ENCODE measurements at places on chromosomes 12 and 14.

GRCh38 chr14:77062261-77062660, 33.8 kb upstream of the IRF2BPL start:
- H3K4me1 ChIP-seq, result peaks cover 28% of the 10 kb centered on the region
- no peak for DNase-seq
- no peaks in the 10 kb centered on the region for H3K27me3 ChIP-seq
- H3K4me3 ChIP-seq, result no peak overlapping the region
- H3K36me3 ChIP-seq, result no peaks in the 10 kb centered on the region
- H3K27ac ChIP-seq, result no peak overlapping the region

- peaks cover 34% of the 10 kb centered on the region for H3K4me1 ChIP-seq
- no peaks in the 10 kb centered on the region for H3K27me3 ChIP-seq
- H3K4me3 ChIP-seq, result no peak overlapping the region
- peaks cover 41% of the 10 kb centered on the region for H3K36me3 ChIP-seq
- no peak for DNase-seq
Measured at GRCh38 chr12:11715621-11716020, 66.1 kb downstream of the ETV6 start.

- DNase-seq, result no peak
- H3K4me1 ChIP-seq, result no peaks in the 10 kb centered on the region
- H3K27ac ChIP-seq, result no peak overlapping the region
- no peak overlapping the region for H3K4me3 ChIP-seq
Measured at GRCh38 chr12:68086019-68086603, 73.4 kb downstream of the IFNG start.

GRCh38 chr14:102778338-102779083, 1.3 kb downstream of the TRAF3 start:
- H3K27me3 ChIP-seq, result no peaks in the 10 kb centered on the region
- no peaks in the 10 kb centered on the region for H3K36me3 ChIP-seq
- peak overlapping the region; percentile 82 for H3K27ac ChIP-seq
- H3K4me1 ChIP-seq, result peaks cover 33% of the 10 kb centered on the region

DNA sequence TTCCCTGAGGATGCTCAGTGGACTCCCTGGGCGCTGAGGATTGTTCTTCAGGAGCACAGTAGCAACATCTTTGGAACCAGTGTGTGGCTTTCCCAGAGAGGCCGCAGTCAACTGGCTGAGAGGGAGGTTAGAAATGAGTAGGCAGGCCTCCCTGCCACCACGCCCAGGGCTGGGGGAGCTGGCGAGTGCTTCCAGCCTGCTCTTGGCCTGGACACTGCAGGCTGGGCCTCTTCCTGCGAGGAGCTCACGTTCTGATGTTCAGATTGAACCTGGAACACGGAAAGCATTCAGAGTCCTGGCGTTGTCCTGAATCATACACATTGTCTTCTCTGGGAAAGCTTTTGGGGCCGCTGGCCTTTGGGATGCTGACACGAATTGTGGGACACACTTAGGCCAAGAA, 15.6 kb downstream of the TSPAN9 start:
- no peak overlapping the region for H3K27ac ChIP-seq
- peaks cover 29% of the 10 kb centered on the region for H3K4me1 ChIP-seq
- no peak overlapping the region for H3K4me3 ChIP-seq

- H3K4me1 ChIP-seq, result peaks cover 23% of the 10 kb centered on the region
- no peaks in the 10 kb centered on the region for H3K27me3 ChIP-seq
- peak overlapping the region; percentile 88 for H3K27ac ChIP-seq
- no peak for DNase-seq
- H3K4me3 ChIP-seq, result peak overlapping the region; percentile 62
Measured at GRCh38 chr12:50251619-50252252, 31.6 kb downstream of the LIMA1 start.

GRCh38 chr14:62081012-62081612, 318.9 kb downstream of the SNAPC1 start:
- H3K36me3 ChIP-seq, result no peaks in the 10 kb centered on the region
- peaks cover 4% of the 10 kb centered on the region for H3K4me1 ChIP-seq
- H3K4me3 ChIP-seq, result no peak overlapping the region
- DNase-seq, result no peak

GRCh38 chr12:117818400-117818799, 150.4 kb downstream of the KSR2 start:
- H3K27me3 ChIP-seq, result peaks cover 8% of the 10 kb centered on the region
- no peak overlapping the region for H3K4me3 ChIP-seq
- H3K36me3 ChIP-seq, result no peaks in the 10 kb centered on the region
- H3K27ac ChIP-seq, result no peak overlapping the region

GRCh38 chr12:101927036-101927435, 49.7 kb downstream of the DRAM1 start:
- H3K36me3 ChIP-seq, result no peaks in the 10 kb centered on the region
- no peak overlapping the region for H3K27ac ChIP-seq
- DNase-seq, result no peak
- no peak overlapping the region for H3K4me3 ChIP-seq
- H3K27me3 ChIP-seq, result peaks cover 3% of the 10 kb centered on the region

GRCh38 chr14:68747393-68747792, 45.5 kb downstream of the ZFP36L1 start:
- peaks cover 3% of the 10 kb centered on the region for H3K36me3 ChIP-seq
- H3K4me3 ChIP-seq, result peak overlapping the region; percentile 29
- H3K4me1 ChIP-seq, result peaks cover 28% of the 10 kb centered on the region
- DNase-seq, result no peak
- H3K27me3 ChIP-seq, result no peaks in the 10 kb centered on the region

- DNase-seq, result no peak
- no peaks in the 10 kb centered on the region for H3K27me3 ChIP-seq
- H3K4me1 ChIP-seq, result peaks cover 5% of the 10 kb centered on the region
- H3K4me3 ChIP-seq, result no peak overlapping the region
Measured at GRCh38 chr14:21241218-21241819, 27.9 kb downstream of the HNRNPC start.

DNA sequence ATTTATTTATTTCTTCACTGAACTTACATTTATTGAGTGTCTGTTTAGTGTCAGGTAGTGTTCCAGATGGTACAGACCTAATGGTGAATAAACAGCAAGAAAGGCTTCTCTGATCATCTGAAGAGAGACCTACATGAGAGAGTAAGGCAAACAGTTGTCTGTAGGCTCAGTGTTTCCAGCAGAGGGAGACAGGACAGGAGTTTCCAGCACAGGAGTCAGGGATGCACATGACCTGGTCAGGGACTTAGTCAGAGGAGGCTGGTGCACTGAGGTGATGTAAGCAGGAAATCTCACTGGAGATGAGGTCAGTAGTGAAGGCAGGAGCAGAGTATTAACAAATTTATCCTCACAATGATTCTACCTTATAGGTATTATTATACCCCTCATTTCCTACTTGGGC, 233.2 kb downstream of the MDGA2 start:
- no peaks in the 10 kb centered on the region for H3K4me1 ChIP-seq
- H3K36me3 ChIP-seq, result no peaks in the 10 kb centered on the region
- DNase-seq, result no peak

DNA sequence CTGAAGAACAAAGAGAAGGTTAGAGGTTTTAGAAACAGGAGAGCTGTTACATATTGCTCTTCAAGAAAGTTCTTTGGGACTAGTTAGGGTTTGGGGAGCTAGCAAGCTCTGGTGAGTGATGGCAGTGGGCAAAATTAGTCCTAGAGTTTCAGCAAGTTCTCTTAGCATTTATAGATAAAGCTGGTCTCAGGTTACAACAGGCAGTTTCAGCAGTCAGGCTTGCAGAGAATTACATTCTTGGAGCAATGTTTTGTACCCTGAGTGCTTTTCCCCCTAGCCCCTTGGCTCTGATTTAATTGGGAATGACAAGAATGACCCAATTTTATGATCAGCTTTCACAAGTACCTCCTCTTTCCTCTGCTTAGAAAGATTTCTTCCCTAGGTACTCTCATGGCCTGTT, 21.4 kb upstream of the EID3 start:
- H3K27me3 ChIP-seq, result no peaks in the 10 kb centered on the region
- H3K27ac ChIP-seq, result no peak overlapping the region
- no peak overlapping the region for H3K4me3 ChIP-seq
- DNase-seq, result no peak
- no peaks in the 10 kb centered on the region for H3K36me3 ChIP-seq
- H3K4me1 ChIP-seq, result peaks cover 7% of the 10 kb centered on the region

- H3K4me1 ChIP-seq, result no peaks in the 10 kb centered on the region
- no peak overlapping the region for H3K4me3 ChIP-seq
- no peaks in the 10 kb centered on the region for H3K36me3 ChIP-seq
- no peak for DNase-seq
- no peak overlapping the region for H3K27ac ChIP-seq
Measured at GRCh38 chr14:61296151-61296550, 15.0 kb upstream of the TMEM30B start.

GRCh38 chr12:131711551-131712205, 788 bp downstream of the SFSWAP start:
- H3K4me1 ChIP-seq, result peaks cover 27% of the 10 kb centered on the region
- H3K36me3 ChIP-seq, result peaks cover 11% of the 10 kb centered on the region
- H3K27ac ChIP-seq, result peak overlapping the region; percentile 97
- peak overlapping the region; percentile 98 for H3K4me3 ChIP-seq
- H3K27me3 ChIP-seq, result peaks cover 7% of the 10 kb centered on the region

- H3K4me1 ChIP-seq, result no peaks in the 10 kb centered on the region
- no peaks in the 10 kb centered on the region for H3K36me3 ChIP-seq
- no peak overlapping the region for H3K27ac ChIP-seq
- H3K27me3 ChIP-seq, result no peaks in the 10 kb centered on the region
- no peak for DNase-seq
- H3K4me3 ChIP-seq, result no peak overlapping the region
Measured at GRCh38 chr14:27553790-27554189, 956.0 kb upstream of the NOVA1 start.

- DNase-seq, result no peak
- peaks cover 45% of the 10 kb centered on the region for H3K4me1 ChIP-seq
- H3K4me3 ChIP-seq, result no peak overlapping the region
- H3K27ac ChIP-seq, result no peak overlapping the region
- H3K27me3 ChIP-seq, result no peaks in the 10 kb centered on the region
- H3K36me3 ChIP-seq, result peaks cover 31% of the 10 kb centered on the region
Measured at GRCh38 chr12:109948368-109948767, 47.8 kb downstream of the GIT2 start.

DNA sequence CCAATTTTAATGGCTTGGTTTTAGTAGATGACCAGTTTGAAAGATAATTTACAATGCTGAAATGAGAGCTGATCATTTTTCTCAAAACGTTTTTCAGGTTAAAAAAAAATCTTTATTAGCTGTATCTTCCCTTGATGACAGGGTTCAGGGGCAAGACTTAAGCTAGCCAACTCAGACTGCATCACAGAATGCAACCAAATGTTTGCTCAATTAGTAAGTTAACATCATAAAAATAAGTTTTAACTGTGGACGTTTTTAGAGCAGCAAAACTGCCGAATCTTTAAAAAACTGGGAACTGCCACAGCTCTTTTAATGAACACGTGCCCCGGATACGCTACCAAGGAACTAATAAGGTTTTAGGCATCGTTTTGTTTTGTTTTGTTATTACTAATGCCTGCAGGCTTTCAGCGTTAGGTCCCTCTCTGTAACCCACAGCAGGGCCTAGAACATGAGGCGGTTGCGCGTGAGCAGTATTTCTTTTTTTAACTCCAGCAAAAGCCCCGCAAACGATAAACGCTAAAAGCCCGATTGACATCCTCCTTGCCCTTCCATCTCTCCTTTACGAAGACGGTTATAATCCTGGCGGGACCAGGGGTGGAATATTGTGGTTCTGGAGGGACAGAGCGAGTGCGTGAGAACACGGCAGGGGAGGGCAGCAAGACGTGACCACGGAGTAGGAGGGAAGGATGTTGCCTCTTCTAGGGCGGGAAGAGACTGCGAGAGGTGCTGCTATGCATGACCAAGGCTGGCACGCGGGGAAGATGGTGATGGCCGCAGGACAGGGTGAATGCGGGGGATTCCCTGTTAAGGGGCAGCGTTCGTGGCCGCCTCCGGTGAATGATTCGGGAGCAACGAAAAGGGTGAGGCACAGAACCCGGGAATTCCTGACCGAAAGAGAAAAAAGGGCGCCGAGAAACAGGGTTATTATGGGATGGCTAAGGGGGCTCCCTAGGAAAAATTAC, 652 bp downstream of the SUPT16H start:
- peak overlapping the region; percentile 98 for H3K4me3 ChIP-seq
- peaks cover 4% of the 10 kb centered on the region for H3K36me3 ChIP-seq
- DNase-seq, result no peak
- peaks cover 21% of the 10 kb centered on the region for H3K4me1 ChIP-seq
- peak overlapping the region; percentile 100 for H3K27ac ChIP-seq

GRCh38 chr12:30531731-30532678, 163.7 kb downstream of the IPO8 start:
- H3K36me3 ChIP-seq, result no peaks in the 10 kb centered on the region
- no peak for DNase-seq
- no peak overlapping the region for H3K4me3 ChIP-seq
- no peak overlapping the region for H3K27ac ChIP-seq
- no peaks in the 10 kb centered on the region for H3K4me1 ChIP-seq

- no peaks in the 10 kb centered on the region for H3K27me3 ChIP-seq
- no peak overlapping the region for H3K27ac ChIP-seq
- no peaks in the 10 kb centered on the region for H3K4me1 ChIP-seq
- peaks cover 39% of the 10 kb centered on the region for H3K36me3 ChIP-seq
- H3K4me3 ChIP-seq, result no peak overlapping the region
- DNase-seq, result no peak
Measured at GRCh38 chr14:69428289-69428998, 30.0 kb downstream of the SLC39A9 start.

DNA sequence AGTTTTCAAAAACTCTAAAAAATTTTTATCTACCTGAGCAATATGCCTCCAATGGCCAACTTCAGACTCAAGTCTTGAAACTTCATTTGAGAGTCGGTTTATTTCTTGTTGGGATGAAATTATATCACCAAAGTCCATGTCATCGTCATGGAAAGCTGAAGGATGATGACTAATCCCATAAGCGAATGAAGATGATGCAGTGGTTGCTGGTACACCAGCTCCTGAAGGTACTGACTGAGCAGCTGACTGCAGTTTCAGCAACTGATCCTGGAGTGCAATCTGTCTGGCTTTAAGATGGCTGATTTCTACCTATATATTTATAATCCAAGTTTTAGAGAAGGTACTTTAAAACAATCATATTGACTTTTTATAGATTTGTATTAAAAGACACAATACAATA, 18.3 kb downstream of the TRIP11 start:
- no peak overlapping the region for H3K4me3 ChIP-seq
- H3K36me3 ChIP-seq, result peaks cover 6% of the 10 kb centered on the region
- no peak overlapping the region for H3K27ac ChIP-seq
- DNase-seq, result no peak

DNA sequence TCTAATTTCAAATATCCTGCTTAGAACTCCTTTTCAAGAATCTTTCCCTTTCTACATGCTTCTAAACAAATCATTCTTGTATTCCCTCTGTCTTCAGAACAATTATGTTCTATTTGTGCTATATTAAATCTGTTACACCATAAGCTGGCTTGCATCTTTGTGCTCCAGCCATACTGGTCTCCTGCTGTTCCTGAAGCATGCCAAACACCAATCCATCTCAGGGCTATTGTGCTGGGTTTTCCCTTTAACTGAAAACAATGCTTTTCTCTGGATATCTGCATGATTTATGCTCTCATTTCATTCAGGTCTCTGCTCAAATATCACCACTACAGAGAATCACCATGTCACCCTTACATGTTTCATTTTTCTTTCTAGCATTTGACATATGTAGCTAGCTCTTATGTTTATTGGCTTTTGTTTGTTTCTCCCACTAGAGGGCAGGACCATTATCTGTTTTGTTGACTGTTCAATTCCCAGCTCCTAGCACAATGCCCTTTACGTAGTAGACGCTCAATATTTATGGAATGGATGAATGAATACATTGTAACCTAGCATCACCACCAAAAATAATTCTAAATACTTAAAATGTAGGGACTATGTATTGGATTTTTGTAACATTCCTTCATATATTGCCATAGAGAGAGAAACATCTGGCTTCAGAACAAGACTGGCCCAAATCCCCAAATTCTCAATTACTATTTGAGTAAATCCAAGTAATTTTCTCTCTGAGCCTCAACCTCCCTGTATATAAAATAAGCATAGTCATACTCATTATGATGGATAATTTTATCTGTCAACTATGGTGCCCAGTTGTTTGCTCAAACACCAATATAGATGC, 302.0 kb upstream of the SYT1 start:
- no peak for DNase-seq
- no peak overlapping the region for H3K27ac ChIP-seq
- no peaks in the 10 kb centered on the region for H3K27me3 ChIP-seq
- H3K36me3 ChIP-seq, result no peaks in the 10 kb centered on the region
